ENCODE measurements at places on chromosomes 3 and 15.

- no peak for DNase-seq
Measured at GRCh38 chr3:60983906-60984305, 267.3 kb downstream of the FHIT start.

DNA sequence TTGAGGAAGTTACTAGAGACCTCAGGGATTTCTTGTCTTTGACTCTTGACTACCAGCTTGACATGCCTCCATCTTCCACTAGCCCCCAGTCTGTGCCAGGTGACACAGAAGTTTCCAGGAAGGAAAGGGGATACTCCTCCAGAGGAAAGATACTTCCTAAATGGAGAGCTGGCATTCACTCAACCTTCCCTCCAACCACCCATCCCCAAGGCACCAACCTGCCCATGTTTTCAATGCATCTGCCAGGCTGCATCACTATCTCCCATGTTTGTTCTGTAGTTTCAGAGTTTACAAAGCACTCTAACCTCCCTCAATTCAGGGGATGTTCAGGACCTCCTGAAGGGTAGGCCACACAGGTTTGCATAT, 198.4 kb upstream of the LPP start:
- no peak for DNase-seq

- DNase-seq: no peak
Measured at GRCh38 chr3:24196526-24196925, 251.4 kb downstream of the NR1D2 start.

GRCh38 chr3:112466020-112466419, 33.3 kb downstream of the BTLA start:
- DNase-seq: no peak

GRCh38 chr3:12141350-12141749, 17.4 kb downstream of the TIMP4 start:
- DNase-seq: no peak

GRCh38 chr3:74722211-74722610, 107.8 kb upstream of the CNTN3 start:
- DNase-seq: no peak

Data from NCI-H1092 (cell line).